Islet precursor cell (in vitro differentiated cells): ENCODE measurements at places on chromosomes 11 and 22.
A peak's percentile ranks its signal among the peaks of the same experiment; 100 is the strongest.

DNA sequence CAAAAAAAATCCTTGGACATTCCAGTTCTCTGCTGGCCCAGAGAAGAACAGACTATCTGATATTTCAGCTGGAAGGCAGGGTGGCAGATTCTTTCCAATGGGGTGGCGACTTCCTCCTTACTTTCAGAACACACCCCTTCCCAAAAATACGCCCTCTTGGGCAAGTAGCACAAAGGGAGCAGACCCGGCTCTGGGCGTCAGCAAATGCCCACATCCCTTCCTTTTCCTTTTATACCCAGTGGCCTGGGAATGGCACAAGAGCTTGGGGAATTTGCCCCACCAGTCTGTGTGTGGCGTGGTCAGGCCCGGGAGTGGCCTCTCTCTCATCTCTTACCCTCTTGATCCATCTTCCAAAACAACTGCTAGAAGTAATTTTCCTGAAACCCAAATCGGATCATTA is 33.0 kb upstream of the NUP160 start:
- DNase-seq = no peak

GRCh38 chr11:81092522-81092921 is 1641.1 kb downstream of the FAM181B start:
- no peak for DNase-seq

DNA sequence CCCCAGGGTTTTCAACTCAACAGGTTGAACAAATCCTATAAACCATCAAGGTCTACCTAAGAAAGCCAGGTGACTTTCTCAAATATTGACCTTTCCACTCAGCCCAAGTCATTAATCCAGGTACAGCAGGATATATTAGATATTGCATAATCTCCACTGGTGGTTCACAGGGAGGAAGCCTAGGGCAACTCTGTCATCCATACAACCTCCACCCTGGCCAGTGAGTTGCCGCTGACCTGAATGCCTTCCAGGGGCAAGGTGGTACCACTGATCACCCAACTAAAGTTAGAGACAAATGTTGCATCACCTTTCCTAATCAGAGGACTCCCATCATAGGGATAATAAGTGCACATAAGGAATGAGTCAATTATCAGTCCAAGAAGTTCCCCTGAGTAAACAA is 22.9 kb downstream of the GUCD1 start:
- DNase-seq = no peak

GRCh38 chr11:113203141-113203753 is 111.1 kb upstream of the TTC12 start:
- no peak for DNase-seq

DNA sequence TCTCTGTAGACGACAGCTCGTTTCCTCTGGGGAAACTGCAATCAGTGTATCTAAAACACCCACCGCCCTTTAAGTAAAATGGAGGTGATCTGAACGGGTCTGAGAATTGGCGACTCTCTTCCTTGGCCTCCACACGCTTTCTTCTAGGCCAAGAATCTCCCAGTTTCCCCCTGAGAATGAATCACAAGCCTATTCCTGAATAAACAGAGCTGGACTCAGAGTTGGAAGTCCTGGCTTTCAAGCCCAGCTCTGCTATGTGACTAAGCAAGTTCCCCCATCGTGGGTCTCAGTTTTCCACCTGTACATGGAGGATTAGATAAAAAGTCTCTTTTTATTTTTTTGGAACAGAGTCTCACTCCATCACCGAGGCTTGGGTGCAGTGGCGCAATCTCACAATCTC is 200.4 kb downstream of the MN1 start:
- no peak for DNase-seq

DNA sequence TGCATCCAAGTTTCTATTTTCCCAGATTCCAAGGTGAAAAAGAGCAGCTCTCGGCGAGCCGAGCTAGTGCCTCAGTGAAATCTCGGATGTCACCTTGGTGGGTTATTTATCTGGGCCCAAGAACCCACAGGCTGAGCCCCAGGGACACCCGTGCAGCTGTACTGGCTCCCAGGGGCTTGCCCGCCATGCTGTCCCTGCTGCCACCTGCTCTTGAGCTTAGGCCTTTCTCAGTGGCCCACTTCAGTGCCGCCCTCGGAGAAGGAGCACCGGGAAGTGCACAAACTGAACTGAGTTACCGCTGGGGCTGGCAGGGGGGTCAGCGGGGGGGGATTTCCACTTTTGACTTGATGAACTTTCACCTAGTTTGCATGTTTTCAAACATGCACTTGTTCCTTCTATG is 27.9 kb downstream of the CPT1A start:
- DNase-seq = no peak

DNA sequence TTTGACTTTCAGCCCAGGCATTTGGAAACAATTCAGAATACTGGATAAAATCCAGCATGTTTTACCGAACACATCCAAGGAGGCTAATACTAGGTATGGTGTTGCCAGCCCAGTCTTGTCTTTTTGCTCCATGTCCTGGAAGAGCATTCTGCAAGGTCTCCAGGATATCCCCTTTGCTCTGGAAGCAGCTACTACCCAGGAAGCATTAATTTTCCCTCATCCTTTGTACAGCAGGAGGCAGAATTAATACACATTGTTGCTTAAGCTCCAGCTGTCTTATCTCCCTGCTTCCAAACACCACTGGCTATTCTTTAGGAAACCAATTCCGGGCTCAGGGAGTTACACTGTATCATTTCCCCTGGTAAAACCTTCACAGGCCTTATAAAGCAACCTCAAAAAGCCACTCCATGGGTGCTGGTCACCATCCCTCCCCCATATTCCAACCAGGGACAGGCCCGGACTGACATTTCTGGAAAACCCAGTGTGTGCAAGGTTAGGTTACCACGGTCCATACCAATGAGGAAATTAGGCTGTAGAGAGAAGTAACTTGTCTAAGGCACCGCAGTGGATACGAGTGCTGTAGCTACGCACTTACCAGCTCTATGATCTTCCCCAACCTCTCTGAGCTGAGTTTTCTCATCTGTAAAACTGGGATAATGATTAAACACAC is 1.5 kb upstream of the UBASH3B start:
- DNase-seq = no peak

GRCh38 chr11:67373648-67374570 is 511 bp upstream of the CLCF1 start:
- DNase-seq = peak; percentile 97

DNA sequence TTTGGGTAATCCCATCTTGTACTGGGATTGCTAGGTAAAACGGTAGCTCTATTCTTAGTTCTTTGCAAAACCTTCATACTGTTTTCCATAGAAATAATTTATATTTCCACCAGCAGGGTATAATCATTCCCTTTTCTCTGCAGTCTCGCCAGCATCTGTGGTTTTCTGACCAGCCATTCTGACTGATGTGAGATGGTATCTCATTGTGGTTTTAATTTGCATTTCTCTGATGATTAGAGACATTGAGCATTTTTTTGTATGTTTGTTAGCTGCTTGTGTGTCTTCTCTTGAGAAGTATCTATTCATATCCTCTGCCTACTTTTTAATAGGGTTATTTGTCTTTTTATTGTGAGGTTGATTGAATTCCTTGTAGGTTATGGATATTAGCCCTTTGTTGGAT is 220.9 kb downstream of the PGR start:
- no peak for DNase-seq

- peak; percentile 58 for DNase-seq
Observed at GRCh38 chr11:69721745-69722144, 17.9 kb upstream of the FGF19 start.

- DNase-seq = no peak
Observed at GRCh38 chr11:2470495-2470894, 25.7 kb downstream of the KCNQ1 start.

- no peak for DNase-seq
Observed at GRCh38 chr22:20244691-20245576, 23.2 kb downstream of the RTN4R start.

GRCh38 chr11:131095511-131096185 is 179.4 kb upstream of the SNX19 start:
- no peak for DNase-seq

GRCh38 chr22:25896098-25896497 is 154.1 kb downstream of the MYO18B start:
- DNase-seq = no peak

- DNase-seq = no peak
Observed at GRCh38 chr11:70498171-70498571, 99.8 kb downstream of the CTTN start.

DNA sequence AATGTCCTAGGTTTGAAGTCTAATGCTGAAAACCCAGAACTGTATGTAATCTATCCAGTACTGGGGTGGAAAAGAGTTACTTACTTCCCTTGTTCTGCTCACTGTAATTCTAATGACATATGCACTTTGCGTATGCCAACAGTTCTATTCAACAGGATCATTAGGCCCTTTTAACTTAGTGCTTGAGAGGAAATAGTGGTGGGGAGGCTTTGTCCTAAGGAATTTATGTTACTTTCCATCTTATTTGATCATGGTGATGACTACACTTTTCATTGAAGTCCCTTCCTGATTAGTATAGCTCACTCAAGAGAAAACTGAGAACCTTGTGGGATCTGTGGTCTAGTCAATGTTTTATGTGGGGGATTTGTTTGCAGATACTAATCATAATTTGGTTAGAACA is 348.2 kb downstream of the GUCY1A2 start:
- DNase-seq = no peak

DNA sequence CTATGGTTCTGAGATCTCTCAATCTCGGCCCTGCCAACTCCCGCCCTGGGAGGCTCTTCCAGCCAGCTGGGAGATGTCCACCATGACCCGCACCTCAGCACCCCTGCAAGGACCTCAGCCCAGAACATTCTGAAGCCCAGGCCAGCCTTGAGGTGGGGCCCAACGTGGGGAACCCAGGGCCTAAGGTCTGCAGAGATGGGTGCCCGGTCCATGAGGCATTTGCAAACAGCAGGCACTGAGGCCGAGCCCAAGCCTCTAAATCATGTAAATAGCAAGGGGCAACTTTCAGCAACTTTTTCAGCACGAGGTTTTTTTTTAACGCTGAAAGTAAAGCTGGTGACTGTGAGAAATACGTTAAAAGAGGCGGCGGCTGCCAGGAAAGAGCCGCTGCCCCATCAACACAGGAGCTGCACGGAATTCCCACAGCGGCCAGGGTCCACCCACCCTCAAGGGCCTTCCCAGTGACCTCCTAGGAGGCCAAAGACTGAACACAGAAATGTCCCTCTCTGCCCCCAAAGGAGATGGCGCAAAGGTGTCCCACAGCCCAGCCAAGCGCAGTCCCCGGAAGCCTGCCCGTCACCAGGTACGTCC is 46.9 kb downstream of the BRD1 start:
- no peak for DNase-seq

DNA sequence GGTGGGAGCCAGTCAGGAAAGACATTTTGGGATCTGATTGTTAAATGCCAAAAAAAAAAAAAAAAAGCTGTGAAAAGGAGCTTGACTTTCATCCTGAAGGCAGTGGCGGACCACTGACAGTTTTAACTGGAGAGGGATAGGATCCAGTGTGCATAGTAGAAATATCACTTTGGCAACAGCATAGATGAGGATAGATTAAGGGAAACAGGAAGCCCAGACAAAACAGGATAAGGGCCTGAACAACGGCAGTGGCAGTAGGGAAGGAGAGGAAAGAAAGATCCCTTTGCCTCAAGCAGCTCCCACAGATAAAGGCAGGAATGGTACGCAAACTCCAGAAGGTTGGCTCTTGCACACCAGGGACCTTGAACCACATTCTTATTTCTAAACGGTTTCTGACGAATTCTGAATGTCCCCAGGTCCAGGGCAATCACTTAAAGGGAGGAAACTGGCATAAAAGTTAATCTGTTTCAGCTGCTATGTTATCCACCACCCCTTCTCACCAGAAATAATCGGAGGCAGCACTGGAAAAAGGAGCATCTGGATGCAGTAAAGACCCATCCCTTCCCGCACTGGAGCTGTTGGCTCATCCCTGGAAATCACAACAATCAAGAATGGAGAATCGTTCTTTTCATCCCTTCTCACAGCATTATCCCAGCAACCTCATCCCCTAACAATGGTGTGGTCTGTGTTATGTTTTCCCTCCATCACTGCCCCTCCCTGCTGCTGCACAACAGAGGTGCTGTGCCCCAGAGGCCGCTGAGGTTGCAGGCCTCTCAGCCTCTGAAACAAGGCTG is 99.1 kb downstream of the GAB2 start:
- DNase-seq = no peak

DNA sequence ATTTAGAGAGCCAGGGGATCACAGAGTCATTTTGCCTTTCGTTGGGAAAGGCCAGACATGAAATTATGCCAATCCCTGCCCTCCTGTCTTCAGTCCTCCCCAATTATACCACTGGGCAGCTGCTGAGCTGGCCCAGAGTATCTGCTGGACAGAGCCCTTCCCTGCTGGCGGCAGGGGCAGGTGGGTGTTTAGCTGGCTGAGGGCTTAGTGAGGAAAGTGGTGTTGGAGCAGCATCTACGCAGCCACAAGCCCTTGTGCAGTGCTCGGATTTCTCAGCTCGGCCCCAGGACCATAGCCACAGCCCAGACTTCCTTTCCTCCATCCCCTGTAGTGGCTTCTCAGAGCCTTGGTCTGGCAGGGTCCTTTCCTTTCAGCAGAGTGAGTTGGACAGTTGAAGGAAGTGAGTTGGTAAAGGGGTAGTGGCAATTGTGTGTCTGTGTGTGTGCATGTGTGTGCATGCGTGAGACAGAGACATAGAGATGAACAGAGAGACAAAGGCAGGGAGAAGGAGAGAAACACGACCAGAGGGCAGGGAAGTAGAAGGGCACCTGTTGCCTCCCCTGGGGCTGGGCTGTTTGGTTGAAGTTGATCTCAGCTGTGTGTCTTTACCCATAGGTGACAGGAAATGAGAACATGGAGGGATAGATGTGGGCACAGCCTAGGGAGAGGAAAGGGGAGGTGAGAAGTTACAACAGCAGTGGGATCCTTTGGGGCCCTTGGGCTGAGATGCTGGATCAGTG is 66.2 kb downstream of the GRIK4 start:
- no peak for DNase-seq

- DNase-seq = no peak
Observed at GRCh38 chr11:20351136-20351535, 12.4 kb upstream of the HTATIP2 start.

DNA sequence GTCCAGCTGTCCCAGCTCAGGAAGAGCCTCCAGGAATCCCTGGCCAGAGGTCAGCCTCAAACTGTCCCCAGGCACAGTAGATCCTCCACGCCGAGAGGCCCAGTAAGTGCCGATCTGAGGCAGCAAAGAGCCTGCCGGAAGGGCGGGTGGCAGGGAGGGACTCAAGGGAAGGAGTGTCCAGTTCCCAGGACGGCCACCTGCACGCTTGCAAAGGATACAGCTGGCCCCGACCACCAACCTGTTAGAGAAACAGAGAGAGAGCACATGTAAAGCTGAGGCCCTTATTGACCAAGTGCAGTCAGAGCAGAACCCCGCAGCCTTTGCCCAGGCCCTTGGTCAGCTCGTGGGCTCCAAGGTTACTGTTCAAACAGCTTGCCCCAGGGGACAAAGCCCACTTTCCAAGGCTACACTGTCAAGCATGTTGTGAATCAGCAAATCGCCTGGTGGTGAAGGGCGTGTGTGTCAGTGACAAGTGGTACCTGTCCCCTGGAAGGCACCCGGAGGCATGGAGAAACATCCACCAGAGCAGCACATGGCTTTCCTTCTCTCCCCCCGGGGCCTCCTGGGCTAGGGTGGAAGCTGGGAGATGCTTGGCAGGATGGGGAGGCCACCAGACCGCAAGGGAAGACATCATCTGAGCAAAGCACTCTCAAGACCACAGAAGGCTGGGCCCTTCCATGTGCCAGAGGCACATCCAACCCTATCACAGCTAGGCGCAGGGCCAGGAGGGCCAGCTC is 42.6 kb upstream of the COMT start:
- DNase-seq = no peak
